ENCODE measurements at places on chromosomes 2 and 18.

DNA sequence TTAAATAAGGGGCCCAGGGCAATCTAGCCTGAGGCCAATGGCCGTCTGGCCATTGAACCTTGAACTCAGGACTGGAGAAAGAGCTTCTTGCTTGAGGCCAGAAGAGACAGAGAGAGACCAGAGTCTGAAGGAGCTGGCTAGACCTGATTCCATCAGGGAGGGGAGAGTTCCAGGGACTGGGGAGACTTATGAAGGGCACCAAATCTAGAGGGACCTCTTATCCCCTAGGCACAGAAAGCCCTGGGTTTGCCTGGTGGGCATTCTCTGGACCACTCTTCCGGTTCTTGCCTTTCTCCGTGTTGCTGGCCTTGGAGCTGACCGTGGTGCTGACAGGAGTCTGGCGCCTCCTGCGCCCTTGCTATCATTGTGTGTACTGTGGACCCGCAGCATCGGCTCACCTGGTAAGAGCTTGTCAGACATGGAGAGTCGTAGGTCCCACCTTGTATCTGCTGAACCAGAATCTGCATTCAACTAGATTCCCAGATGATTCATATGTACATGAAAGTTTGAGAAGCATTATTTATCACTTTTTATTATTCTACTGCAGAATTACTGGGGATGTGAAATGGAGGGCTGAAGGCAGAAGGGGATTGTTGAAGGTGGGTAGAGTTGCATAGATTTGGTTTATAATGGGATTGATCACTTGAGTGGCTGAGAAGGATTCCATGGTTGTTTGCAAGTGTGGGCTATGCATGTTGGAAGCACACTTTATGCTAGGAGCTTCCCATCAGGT lies 4.3 kb upstream of the TRPM8 start:
- DNase-seq, result peak; percentile 41

GRCh38 chr2:109648041-109648527 lies 33.9 kb downstream of the SOWAHC start:
- no peak for DNase-seq

GRCh38 chr2:215625207-215625606 lies 189.3 kb upstream of the FN1 start:
- DNase-seq, result no peak

GRCh38 chr2:88692187-88692586 lies 714 bp downstream of the RPIA start:
- DNase-seq, result no peak

GRCh38 chr2:218435003-218435982 lies 16.4 kb downstream of the VIL1 start:
- DNase-seq, result no peak

DNA sequence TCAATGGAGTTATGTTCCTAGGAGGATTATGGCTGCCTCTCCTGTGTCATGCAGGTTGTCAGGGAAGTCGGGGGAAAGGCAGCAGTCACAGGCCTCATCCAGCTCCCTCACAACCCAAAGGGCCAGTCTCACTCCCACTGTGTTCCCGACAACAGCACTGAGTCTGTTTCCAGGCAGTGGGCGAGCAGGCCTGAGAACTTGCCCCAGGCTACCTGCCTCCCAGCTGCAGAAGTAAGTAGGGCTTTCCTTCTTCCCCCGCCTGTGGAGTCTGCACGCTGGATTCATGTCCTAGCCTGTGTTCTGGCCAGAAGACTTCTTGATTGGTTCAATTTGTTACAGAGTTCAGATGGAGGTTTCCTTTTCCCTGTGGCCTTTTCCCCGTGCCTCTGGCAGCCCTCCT lies 8.2 kb upstream of the ZNF638 start:
- no peak for DNase-seq

GRCh38 chr2:163686289-163686688 lies 49.5 kb downstream of the FIGN start:
- DNase-seq, result no peak

GRCh38 chr18:10332452-10332851 lies 122.0 kb upstream of the APCDD1 start:
- DNase-seq, result no peak

DNA sequence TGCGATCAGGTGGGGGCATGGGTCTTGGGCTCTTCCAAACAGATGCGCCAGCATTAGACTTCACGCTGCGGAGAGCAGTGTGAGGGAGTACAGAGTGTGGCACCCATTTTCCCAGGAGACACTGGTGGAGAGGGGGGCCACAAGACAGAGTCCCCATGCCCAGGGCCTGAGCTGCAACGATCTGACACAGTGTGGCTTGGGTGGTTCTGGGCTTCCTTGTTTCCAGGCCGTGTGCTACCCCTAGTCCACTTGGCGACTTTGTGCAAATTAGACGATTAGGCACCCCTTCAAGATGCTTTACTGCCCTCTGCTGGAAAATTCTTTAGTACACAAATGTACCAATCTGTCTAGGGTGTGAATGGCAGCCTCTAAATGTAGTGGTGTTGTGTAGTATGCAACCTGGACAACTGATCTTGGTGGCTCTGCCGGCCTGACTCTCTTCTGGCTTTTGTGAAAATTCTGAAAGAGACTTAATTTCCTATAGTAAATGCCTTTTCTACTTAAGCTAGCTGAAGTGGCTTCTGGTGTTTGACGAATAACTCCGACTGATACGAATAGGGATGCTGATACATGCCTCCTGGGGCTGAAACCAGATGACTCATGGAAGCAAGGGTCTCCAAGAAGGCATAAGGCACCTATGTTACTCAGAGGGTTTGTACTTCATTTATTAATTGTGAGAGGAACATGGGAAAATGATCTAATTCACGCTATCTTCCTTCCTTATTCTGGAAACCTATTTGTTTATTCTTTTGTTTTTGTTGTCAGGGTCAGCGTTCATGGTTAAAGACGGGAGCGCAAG lies 92.3 kb upstream of the SMAD2 start:
- peak; percentile 47 for DNase-seq

DNA sequence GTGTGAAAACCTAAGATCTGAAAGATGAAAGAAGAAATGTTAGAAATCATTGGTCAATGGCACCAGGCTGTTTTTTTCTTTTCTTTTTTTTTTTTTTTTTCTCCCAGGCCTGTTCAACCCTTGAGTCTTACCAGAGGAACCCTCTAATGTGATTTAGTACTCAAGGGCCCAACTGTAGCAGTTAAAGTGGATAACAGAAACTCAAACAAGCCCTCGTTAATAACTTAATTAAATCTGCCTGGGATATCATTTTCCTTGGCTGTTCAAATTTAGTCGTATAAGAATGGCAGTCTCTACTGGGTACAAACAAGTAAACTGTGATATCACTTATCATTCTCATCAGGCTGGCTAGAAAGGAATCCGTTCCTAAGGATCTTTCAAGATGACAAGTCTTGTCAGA lies 16.5 kb downstream of the ARL4C start:
- no peak for DNase-seq

DNA sequence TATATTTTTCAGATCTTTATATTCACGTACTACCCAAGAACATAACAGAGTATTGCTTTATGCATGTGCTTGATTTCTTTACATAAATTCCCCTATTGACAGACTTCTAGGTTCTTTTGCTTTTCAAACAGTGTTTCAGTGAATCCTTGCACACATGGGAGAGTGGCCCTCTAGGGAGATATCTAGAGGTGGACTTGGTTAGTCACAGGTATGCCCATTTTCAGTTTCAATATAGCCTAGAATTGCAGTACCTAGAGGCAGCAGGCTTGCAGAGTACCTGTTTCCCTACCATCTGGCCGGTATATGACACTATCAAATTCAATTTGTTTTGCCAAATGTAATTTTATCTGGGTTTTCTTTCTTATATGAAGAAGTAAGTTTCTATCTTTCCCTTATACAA lies 36.8 kb downstream of the EML6 start:
- DNase-seq, result no peak

Measured in iPS DF 6.9 (cell line).